Activated naive CD4-positive, alpha-beta T cell treated with anti-CD3 and anti-CD28 coated beads for 36 hours (primary cell): ENCODE measurements at places on chromosomes 13 and 19.

DNA sequence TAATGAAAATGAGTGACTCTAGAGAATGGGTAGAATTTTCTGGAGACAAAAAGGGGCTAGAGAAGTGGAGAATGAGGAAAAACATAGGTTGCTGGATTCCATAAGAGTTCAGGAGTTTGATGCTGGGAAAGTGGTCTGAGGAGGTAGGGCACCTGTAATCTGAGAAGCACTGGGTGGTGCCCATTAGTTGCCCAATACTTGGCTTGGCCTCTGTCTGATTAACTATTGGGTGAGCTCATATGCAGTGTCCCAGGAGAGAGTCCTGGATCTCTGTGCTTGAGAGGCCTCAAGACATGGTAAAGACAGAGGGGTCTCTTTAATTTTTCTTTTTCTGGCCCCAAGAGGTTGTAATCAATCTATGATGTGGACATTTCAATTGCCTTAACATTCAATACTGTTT, 390.1 kb downstream of the TDRD3 start:
- H3K36me3 ChIP-seq: no peaks in the 10 kb centered on the region
- DNase-seq: no peak
- H3K27ac ChIP-seq: no peak overlapping the region

DNA sequence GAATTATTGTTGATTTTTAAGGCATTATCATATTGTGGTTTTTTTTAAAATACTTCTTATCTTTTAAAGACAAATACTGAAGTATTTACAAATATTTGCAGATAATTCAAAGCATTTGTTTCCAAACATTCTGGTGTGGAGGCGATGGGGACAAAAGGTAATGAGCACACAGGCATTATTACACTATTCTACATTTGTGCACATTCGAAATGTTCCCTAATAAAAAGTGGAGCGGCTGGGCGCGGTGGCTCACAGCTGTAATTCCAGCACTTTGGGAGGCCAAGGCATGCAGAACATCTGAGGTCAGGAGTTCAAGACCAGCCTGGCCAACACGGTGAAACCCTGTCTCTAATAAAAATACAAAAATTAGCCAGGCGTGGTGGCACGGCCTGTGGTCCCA, 133.4 kb downstream of the FOXO1 start:
- peaks cover 27% of the 10 kb centered on the region for H3K4me1 ChIP-seq
- DNase-seq: no peak
- H3K27me3 ChIP-seq: no peaks in the 10 kb centered on the region
- H3K27ac ChIP-seq: no peak overlapping the region
- H3K36me3 ChIP-seq: no peaks in the 10 kb centered on the region
- H3K4me3 ChIP-seq: no peak overlapping the region

DNA sequence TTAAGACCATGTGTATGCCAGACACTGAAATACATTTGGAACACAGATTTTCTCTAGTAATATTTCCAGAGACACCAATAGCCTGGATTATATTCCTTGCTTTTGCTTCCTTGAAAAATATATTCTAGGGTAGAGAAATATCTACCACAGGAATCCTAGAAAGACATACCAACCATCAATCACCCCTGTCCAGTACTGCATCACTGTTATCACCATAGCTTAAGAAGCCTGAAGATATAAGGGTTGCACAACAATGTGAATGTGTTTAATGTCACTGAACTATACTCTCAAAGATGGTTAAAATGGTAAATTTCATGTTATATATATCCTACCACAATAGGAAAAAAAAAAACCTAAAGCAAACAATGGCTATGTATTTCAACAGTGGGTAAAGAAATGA, 163.6 kb downstream of the DIAPH3 start:
- no peak overlapping the region for H3K4me3 ChIP-seq
- no peak for DNase-seq
- no peak overlapping the region for H3K27ac ChIP-seq
- no peaks in the 10 kb centered on the region for H3K27me3 ChIP-seq
- H3K36me3 ChIP-seq: no peaks in the 10 kb centered on the region

GRCh38 chr19:49956115-49956495, 4.9 kb downstream of the SIGLEC11 start:
- no peak overlapping the region for H3K27ac ChIP-seq
- no peak overlapping the region for H3K4me3 ChIP-seq
- H3K4me1 ChIP-seq: peaks cover 5% of the 10 kb centered on the region
- no peak for DNase-seq
- H3K27me3 ChIP-seq: no peaks in the 10 kb centered on the region

- H3K27me3 ChIP-seq: peaks cover 2% of the 10 kb centered on the region
- no peak for DNase-seq
- H3K4me3 ChIP-seq: no peak overlapping the region
- H3K27ac ChIP-seq: no peak overlapping the region
- no peaks in the 10 kb centered on the region for H3K36me3 ChIP-seq
These were observed 453.3 kb downstream of the TSHZ3 start for GRCh38 chr19:30895946-30896345.
